ENCODE measurements at places on chromosomes 11 and 22.

DNA sequence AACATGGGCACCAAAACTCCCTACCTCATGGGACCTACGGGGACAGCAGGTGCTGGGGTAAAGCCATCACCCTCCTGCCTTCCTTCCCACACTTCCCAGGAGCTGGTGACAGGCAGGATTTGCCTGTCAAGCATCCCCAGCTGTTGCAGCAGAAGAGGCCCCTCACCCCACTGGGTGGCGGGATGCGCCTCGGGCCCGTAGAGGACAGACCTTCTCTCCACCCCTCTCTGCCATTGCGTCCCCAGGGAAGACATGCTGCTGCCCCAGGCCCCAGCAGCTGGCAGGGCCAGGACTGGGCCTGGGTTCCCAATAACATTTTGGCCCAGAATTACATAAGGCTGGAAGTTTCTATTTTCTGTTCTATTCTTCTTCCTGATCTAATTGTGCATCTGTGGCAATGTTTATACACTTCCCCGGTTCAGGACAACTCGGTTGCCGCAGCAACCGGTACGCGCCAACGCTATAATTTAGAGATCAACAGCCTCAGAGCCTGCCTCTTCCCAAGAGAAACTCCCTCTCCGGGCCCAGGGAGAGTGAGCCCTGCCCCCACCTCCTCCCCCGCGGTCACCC is 25.4 kb downstream of the KCNJ4 start:
- DNase-seq: no peak

- DNase-seq: no peak
Observed at GRCh38 chr22:21684492-21685163, 18.8 kb downstream of the PPIL2 start.

DNA sequence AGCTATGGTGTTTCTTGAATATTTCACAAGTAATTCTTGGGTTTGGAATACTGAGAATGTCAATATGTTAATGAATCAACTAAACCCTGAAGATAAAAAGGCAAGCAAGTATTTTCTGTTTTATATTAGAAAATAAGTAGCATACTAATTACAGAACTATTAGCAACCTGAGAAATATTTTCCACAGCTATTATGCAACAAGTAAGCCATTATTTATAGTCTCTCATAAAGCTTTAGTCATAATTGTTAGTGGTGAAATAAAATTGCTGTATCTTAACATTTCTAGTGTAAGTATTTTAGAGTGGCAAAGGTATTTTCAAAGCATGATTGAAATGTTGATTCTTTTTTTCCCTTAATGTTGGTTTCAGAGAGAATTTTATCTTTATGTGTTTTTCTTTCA is 53.3 kb downstream of the FAR1 start:
- no peak for DNase-seq

DNA sequence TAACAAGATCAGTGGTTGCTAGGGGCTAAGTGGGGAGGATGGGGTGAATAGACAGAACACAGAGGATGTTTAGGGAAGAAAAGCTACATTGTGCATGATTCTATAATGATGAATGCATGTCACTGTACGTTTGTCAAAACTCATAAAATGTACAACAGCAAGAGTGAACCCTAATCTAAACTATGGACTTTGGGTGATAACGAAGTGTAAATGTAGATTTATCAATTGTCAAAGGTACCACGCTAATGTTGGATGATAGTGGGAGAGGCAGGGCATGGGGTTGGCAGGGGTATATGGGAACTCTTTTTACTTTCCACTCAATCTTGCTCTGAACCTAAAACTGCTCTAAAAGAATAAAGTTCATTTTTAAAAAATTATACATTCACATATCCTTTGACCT is 21.3 kb upstream of the SLC5A1 start:
- DNase-seq: no peak

GRCh38 chr22:37428649-37429586 is 1.6 kb upstream of the ELFN2 start:
- DNase-seq: peak; percentile 21

DNA sequence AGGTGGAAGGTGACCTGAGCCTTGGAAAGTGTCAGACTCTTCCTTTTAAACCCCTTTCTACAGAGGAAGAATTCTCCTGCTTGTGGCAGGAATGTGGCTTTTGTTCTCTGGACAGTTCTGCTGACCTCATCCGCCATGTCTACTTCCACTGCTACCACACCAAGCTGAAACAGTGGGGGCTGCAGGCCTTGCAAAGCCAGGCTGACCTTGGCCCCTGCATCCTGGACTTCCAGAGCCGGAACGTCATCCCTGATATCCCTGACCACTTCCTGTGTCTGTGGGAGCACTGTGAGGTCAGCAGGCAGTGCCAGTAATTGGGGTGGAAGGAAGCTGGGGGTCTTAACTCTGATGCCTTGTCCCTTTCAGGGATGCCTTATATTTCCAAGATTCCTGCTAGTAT is 9.3 kb downstream of the HINFP start:
- no peak for DNase-seq
